Activated CD8-positive, alpha-beta T cell treated with anti-CD3 and anti-CD28 coated beads for 36 hours (primary cell): ENCODE measurements at places on chromosomes 4 and X. TPM values are rescaled to one million over a fixed set of nuclear protein-coding genes. Genes with fewer than 3 reads are reported as not detected.

UGT2B15 gene
- total RNA-seq = not detected

SUPT20HL2 gene
- not detected for total RNA-seq

TCEAL4 gene
- total RNA-seq = 18.7 TPM

DNA sequence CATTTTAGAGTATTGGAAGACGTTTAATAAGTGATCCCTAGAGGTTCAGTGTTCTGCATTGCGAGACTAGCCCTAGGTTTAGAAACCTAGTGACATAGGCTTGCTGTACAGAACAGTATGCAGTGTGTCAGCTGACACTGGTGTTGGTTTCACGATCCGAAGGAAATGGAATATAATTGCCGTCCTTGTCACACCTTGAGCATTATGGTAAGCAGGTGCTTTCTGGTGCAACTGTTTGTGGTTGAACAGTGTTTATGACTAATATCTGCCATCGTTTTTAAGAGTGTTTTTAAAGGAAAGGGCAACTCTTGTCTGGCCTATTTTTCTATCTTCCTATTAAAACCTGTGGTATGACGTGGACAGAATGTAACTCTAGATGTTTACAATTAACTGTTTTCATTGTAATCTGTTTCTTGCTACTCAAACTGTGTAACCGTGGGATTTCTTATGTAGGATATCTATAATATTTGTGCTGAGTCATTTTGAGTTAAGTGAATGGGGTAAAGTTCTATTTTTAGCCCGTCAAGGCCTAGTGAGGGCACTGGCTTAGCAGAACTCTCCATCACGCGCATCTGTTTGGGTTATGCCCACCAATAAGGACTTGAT is 53.8 kb upstream of the TBC1D14 start:
- no peaks in the 10 kb centered on the region for H3K27me3 ChIP-seq
- peaks cover 39% of the 10 kb centered on the region for H3K36me3 ChIP-seq
- peak; percentile 64 for DNase-seq

GRCh38 chr4:24702281-24702680 is 93.1 kb upstream of the SOD3 start:
- H3K27me3 ChIP-seq = peaks cover 2% of the 10 kb centered on the region
- no peak overlapping the region for H3K27ac ChIP-seq
- no peak for DNase-seq
- no peak overlapping the region for H3K4me3 ChIP-seq

GRCh38 chrX:147875866-147876596 is 35.7 kb upstream of the FMR1 start:
- no peaks in the 10 kb centered on the region for H3K27me3 ChIP-seq
- peaks cover under 1% of the 10 kb centered on the region for H3K36me3 ChIP-seq
- H3K27ac ChIP-seq = no peak overlapping the region

GRCh38 chr4:174265916-174266315 is 17.6 kb downstream of the FBXO8 start:
- H3K36me3 ChIP-seq = no peaks in the 10 kb centered on the region
- H3K27ac ChIP-seq = no peak overlapping the region
- no peaks in the 10 kb centered on the region for H3K27me3 ChIP-seq
- DNase-seq = no peak
- peaks cover 8% of the 10 kb centered on the region for H3K4me1 ChIP-seq
- H3K4me3 ChIP-seq = no peak overlapping the region

- peaks cover 4% of the 10 kb centered on the region for H3K4me1 ChIP-seq
- H3K27ac ChIP-seq = no peak overlapping the region
- no peak overlapping the region for H3K4me3 ChIP-seq
Observed at GRCh38 chr4:38872620-38873019, 5.0 kb downstream of the FAM114A1 start.

- H3K4me1 ChIP-seq = no peaks in the 10 kb centered on the region
- no peak for DNase-seq
- peaks cover 5% of the 10 kb centered on the region for H3K27me3 ChIP-seq
- no peaks in the 10 kb centered on the region for H3K36me3 ChIP-seq
- no peak overlapping the region for H3K27ac ChIP-seq
- no peak overlapping the region for H3K4me3 ChIP-seq
Observed at GRCh38 chr4:54074381-54074780, 10.0 kb upstream of the CHIC2 start.
